ENCODE measurements at places on chromosomes 16 and 17.

DNA sequence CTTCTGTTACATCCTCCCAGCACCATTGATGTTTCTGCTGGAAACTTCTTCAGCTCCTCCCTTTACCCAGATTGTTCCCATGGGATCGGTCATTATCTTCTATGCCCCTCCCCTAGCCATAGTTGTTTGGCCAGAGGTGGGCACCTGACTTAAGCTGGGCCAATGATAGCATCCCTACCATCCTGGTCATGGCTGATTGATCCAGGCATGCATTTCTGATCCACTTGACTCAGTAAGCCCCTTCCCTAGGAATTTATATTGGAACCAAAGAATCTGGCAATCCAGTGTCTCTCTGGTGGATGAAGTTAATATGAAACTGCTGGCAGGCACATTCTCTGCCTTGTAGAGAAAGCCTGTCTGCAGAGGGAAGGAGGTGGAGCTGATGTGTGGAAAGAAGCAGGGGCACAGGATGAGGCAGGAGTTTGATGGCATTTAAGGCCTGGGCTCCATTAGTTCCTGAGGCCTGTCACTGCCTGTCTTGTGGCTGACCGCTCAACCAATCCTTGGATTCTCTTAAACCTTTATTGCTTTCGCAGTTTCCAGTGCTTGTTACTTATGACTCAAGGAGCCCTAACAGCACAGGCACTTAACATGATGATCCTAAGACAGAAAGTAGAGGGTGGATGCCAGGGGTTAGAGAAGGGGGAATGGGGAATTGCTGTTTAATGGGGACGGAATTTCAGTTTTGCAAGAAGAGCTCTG, 152.4 kb downstream of the ABCC12 start:
- no peak for DNase-seq

DNA sequence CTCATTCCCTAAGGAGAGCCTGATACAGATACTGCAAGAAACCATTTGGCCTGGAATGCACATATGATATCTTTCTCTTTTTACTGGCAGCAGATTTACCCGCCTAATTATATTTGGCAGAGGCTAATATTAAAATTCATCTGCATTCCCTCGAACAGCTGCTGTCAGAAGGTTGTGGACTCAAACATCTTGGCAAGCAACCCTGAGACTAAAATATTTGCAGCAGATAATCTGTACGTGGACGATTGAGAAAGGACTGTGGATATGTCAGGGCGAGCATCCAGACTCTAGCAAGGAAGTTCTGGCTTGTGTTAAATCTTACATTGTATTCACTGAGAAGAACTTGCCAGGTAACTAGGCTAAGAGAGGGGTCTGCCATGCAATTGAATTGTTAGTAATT, 65.2 kb downstream of the SNX20 start:
- no peak for DNase-seq

GRCh38 chr16:4463522-4464163, 10.8 kb downstream of the NMRAL1 start:
- no peak for DNase-seq

GRCh38 chr17:82120148-82120547, 22.1 kb upstream of the FASN start:
- DNase-seq, result no peak

DNA sequence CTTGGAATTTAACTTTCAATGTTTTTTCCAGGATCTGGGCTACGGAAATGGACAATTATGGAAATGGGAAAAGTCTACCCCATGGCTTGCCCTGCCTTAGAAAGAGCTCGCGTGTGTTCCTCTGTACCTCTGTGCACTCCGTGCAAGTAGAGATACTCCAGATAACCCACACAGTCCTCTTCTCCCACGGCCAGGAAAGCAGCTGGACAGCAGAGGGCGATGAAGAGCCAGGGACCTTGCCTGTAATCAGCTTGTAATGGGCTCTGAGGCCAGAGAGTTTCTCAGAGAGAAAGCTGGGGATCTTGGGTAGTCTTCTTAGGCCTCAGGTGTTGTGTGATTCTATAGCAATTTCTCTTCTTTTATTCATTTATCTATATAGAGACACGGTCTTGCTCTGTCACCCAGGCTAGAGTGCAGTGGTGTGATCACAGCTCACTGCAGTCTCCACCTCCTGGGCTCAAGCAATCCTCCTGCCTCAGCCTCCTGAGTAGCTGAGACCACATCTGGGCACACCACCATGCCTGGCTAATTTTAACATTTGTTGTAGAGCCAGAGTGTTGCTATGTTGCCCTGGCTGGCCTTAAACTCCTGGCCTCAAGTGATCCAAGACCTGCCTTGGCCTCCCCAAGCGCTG, 2.4 kb upstream of the SOCS7 start:
- peak; percentile 82 for DNase-seq

- DNase-seq, result no peak
These were observed 2.5 kb upstream of the ARHGAP23 start for GRCh38 chr17:38425744-38426143.

DNA sequence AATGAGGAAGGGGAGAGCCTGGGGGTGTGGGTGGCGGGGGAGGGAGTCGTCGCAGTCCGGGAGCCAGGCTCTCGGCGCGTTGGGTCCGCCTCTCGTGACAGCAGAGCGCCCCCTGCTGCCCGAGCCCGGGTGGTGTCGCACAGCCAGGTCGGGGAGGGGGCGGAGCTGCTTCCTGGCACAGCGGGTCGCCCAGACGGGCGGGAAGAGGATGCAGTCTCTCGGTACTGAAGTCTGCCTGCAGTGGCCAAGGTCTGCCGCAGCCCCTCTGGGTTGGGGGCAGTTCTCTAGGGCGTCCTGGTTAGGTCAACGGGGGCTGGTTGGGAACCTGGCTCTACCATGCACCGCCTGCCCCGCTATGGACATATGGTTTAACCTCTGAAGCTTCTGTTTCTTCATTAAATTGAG, 38.2 kb upstream of the CCDC182 start:
- peak; percentile 80 for DNase-seq

DNA sequence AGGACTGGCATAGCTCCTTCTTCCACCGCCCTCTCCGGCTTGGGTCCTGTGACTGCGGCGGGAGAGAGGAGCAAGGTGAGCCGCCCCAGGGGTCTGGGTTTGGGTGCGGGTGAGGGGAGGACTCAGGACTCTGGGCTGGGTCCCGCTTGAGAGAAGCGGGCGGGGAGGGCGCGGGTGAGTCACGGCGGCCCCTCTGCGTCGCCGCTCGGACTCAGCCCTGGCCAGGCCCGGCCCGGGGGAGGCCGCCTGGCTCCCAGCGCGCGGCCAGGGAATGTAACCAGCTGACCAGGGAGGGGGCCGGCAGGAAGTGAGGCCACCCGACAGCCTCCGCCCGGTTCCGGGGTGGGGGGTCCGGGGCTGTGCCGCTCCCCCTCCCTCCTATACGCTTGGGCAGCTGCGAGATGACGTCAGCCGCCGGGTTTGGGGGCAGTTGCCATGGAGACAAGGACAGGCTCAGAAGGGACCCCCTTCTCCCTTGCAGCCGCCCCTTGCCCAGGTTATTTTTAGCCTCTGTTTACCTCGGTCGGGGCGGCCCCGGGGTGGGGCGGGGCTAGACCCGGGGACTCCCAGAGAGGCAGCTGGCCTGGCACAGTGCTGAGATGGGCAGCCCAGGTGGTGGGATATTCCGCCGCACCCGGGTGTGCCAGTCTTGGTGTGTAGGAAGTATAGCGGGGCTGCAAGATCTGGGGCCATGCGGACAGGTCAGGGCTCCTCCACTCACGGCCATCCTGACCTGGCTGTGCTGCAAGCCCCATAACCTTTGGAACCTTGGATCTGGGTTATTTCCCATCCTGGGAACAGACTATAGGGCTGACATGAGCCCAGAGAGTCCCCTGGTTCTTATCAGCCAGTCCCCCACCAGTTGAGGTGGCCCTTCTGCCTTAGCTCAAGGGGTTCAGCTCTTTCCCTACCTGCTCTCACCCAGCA, 1.6 kb downstream of the RIPOR1 start:
- DNase-seq, result no peak

DNA sequence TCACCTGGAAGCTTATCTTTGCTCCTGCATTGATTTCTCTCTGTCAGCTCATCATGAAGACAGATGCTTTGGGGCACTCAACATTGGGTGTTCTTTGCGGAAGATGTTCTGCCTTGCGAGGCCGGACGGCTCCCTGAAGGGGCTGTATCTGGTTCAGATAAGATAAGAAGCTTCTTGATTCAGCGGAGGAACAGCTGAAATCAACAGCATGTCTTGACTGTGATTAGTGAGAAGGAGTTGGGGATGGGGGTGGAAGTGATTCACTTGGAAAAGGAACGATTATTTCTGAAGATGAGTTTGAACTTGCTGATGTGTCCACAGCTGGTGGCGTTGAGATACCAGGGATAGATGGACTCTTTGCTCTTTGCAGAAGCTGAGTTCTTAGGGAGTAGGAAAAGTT, 126.9 kb upstream of the WSCD1 start:
- no peak for DNase-seq

- peak; percentile 28 for DNase-seq
These were observed 197.6 kb downstream of the XYLT1 start for GRCh38 chr16:17273142-17273561.

GRCh38 chr16:64133366-64133765, 988.5 kb downstream of the CDH11 start:
- no peak for DNase-seq

- no peak for DNase-seq
These were observed 135.6 kb downstream of the GAS7 start for GRCh38 chr17:10062691-10063385.

DNA sequence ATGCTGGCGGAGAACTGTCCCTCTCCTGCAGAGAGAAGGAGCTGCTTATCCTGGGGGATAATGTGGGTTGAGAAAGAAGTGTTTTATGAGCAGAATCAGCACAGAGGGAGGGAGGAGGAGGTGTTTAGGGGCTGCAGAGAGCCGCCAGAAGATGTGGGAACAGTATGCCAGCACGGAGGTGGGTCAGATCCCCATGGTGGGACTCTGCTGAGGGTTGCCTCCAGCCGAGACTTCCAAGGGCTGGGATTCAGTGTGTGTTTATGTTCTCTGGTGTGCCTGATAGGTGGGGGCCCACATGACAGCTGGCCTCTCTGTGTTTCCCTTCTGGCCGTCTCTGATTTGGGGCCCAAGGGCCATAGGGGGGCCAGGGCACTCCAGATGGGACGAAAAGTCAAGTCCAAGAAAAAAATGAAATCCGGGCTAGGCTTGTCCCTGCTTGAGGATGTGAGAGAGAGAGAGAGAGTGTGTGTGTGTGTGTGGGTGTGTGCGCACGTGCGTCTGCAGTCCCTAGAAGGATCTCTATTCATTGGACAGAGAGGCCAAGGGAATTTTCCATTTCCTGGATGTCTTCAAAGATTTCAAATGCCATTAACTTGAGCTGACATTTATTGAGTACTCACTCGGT, 21.6 kb downstream of the PRKCB start:
- no peak for DNase-seq

DNA sequence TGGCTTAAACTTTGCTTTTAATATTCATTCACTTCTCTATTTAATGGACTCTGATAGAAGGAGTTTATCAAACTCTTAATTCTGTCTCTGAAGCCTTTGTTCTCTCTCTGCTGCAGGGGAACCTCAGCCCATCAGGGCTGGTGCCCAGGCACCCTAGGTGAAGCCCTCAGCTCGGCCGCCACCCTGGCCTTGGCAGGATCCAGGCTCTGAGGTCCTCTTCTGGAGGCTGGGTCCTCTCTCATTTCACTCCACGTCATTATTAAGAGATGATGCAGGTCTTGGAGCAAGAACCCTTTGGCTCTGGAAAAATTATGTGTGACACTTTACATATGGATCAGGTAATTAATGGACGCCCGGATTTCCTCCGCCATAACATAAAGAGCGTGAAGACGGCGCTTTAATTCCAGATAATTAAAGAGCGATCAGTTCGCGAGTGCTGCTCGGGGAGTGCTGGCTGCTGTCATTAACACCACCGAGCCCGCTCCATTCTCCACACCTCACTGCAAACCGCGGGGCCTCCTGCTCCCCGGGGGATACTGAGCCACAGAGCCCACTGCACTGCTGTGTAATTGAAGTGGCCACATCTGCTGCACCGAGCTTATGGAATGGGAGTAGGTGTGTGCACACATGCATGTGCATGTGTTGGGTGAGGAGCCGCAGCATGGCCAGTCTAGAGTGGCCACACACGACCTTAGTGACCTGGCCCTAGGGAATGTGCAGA, 259.4 kb upstream of the TNRC6C start:
- DNase-seq, result no peak

Measured in stimulated activated CD4-positive, alpha-beta T cell treated with anti-CD3 and anti-CD28 coated beads, TNF-alpha, amount 100 ng/mL, for 24 hours (primary cell).